Cerebellar nuclear complex (tissue), 1 donor: ENCODE measurements at places on chromosomes 1 and 21.

DNA sequence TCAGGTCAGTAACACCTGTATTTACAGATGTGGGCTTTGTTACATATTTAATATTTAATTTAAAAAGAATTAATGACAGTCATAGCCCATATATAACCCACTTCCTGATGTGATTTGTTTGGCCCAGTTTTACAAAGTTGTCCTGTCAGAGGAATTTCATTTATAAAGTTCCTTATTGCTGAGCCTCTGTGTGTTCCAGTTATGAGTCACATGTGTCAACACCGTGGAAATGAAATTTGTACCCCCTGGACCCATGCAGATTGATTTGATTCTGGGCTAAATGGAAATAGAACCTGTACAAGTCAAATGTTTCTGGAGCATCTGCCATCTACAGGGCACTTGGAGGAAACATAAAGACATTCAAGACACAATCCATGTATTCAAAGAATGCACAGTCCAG lies 149.2 kb downstream of the CACNA1E start:
- no peak for DNase-seq

DNA sequence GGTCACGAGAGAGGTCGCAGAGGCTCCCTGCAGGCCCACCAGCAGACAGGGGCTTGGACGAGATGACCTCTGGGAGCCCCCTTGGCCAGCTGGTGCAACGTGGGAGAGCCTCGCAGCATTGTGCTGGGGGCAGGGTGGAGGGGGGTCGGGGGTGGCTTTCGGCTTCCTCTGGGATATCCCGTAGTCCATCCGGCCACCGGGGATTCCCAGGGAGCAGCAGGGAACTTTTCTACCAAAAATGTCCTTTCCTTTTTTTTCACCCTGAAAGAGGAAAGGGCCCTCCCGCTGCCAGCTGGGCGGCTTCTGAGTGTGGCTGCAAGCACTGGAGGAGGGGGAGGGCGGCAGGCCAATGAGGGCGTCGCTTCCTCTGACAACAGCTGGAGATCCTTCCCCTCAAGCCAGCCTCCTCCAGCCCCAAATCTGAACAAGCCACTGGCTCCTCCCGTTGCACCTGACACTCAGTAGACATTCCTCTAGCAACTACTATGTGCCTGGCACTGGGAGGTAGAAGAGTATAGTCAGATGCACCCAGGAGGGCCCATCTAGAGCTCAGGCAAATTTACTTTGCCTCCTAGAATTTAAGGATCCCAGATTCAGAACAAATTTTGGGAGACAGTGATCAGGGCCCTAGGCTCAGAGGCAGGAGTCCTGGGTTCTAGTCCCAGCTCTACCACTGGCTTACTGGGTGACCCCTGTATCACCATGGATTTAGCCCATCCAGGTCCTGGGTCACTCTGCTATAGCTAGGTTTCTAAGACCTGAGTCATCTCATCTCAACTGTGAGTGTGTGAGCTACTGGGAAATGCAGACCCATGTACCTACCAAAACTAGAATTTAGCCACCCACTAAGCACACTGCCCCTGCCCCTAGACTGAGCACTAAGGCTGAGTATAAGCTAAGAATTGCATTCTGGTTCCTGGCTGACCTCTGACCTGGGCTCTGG lies 2.7 kb downstream of the MOB3C start:
- no peak for DNase-seq

DNA sequence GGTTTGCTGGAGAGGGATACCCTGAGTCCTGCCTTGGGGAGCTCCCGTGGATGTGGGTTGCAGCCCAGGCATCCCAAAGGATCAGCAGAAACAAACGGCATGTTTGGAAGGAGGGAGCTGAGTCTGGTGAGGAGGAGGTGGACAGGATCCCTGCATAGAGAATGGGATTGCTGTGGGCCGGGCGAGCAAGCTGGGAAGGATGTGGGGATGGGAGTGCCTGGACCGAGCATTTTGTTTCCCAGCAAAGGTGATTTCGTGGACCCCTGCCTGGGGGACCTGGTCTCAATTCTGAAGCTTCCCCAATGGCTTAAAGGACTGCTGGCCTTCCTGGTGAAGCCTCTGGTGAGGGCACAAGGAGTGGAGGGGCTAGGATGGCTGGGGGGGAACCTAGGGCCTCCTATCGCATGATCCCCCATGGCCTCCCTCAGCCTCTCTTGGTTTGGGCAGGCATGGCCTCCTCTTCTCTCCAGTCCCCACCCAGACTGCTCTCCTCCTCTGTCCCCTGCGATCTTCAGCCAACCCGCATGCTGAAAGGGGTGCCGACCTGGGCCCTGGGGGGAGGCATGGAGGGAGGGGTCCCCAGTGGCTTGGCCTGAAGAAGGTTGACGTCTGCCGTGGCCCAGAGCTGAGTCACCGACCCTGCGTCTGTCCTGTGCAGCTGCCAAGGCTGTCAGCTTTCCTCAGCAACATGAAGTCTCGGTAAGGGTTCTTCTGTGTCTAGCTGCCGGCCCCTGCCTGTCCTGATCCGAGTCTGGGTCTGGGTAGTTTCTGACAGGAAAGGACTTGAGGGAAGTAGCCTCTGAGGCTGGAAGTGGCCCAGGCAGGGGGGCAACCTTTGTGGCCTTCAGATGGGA lies 16.3 kb downstream of the FAAH start:
- DNase-seq = no peak

DNA sequence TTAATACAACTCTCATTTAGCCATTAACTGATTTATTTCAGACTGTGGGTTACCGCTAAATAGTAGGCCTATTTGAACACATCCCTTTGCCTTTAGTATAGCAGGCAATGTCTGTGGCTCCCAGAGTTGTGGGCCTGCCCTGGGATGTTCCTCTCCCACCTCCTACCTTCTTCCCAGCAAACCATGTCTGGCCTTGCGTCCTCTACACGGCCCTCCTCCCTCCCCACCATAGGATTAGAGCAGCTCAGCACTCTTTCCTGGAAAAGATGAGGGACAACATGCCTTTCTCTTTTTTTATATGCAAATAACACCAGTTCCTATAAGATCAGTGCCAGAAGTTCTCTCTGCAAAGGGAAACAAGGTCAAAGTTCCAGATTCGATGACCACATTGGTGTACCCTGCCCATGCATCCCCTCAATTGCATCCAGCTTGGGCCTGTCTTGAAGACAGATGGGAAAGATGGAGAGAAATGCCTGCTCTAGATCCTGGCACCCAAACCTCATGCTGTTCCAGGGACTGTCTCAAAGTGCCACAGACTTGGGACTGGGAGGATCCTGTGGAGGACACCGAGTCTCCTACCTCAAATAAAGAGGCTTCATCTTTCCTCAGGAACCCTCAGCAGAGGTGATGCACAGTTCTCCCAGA lies 57.2 kb downstream of the CD46 start:
- no peak for DNase-seq

DNA sequence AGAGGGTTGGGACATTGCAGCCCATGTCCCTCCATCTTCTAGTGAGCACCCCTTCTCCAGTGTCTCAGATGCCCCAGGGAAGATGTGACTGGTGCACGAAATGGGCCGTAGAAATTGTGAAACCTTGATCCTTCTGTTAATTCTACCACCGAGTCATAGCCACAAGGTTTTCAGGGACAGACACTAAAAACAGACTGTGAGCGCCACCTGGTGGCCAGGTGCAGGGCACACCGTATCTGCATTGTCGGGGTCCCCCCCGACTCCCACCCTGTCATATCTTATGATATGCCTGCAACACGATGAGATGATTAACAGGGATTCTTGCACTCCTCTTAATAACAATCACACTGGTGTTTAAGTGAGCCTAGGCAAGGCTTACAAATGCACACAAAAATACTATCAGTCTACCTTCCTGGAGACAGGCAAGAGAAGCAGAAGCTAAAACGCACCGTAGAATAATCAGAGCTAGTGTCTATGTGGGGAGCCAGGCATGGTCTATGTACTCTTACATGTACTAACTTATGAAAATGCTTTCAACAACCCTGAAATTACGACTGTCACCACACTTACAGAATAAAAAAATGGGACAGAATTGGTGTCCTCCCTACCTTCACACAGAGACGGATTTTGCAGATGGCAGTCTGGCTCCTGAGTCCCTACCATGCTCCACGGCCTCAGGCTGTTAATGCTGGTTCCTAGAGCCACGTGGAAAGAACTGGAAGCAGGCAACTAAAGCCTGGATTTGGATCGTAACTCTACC lies 57.9 kb downstream of the FHAD1 start:
- peak; percentile 44 for DNase-seq

DNA sequence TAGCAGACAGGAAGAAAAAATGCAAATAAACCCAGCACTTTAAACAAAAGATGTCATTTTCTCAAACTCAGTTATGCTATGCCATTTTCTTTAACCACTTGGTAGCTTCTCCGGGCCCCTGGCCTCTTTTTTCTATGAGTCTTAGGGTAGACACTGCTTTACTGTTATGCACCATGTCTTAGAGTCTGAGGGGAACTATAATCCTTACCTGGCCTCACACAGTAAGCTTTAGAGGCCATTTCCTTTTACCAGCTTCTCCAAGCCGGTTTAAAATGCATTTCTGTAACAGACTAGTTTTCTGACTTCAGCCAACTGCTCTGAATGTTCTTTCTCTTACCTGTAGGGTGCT lies 73.7 kb upstream of the EDEM3 start:
- DNase-seq = no peak

GRCh38 chr1:115467196-115467595 lies 129.1 kb upstream of the NGF start:
- DNase-seq = no peak

DNA sequence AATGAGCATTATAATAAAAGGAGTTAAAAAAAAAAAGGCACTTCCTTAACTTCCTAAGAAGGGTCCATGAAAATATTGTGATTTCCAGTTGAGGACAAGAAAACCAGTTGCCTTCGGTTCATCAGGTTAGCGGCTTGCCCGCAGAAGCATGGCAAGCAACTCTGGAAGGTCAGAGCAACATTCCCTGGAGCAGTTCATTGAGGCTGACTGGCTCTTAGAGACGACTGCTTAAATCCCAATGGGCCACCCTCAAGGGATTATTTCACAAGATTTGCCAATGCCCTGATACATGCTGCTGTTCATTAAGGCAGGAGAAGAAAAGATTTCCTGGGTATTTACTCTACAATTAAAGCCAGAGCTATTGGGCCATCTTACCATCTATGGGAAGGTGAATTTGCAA lies 29.0 kb upstream of the CASQ2 start:
- DNase-seq = no peak

DNA sequence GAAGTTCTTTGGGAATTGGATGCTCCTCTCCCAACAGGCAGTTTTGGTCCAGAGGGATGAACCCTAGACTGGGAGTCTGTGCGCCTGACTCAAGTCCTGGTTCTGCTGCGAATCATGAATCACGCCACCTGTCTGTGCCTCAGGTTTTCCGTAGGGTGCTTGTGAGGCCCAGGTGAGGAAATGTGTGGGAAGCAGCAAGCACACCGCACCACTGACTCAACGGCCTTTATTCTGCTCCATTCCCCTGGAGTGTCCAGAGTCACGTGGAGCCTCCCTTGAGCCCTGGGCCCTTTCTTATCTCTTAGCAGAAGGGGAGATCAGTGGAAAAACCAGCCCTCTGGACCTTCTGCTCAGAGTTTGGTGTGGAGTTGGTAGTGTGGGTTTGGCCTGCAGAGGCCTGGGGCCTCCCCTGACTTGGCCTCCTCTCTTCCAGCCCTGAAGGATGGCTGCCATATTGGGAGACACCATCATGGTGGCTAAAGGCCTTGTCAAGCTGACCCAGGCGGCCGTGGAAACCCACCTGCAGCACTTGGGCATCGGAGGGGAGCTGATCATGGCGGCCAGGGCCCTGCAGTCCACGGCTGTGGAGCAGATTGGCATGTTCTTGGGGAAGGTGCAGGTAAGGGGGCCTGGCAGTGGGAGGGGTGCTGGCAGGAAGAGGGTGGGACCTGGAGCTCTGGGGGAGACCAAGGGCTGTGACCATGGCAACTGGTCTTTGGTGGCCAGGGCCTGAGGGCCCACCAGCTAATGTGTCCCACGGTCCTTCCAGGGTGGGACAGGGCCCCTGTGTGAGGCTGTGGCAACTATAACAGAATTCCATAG lies 21.1 kb downstream of the COQ8A start:
- DNase-seq = no peak

- no peak for DNase-seq
Observed at GRCh38 chr21:36463991-36464390, 15.9 kb downstream of the CLDN14 start.
